ENCODE measurements at places on chromosomes 4 and X.

- DNase-seq, result no peak
Observed at GRCh38 chrX:110181459-110182137, 136.3 kb downstream of the AMMECR1 start.

GRCh38 chr4:3123181-3123671, 48.7 kb downstream of the HTT start:
- no peak for DNase-seq

DNA sequence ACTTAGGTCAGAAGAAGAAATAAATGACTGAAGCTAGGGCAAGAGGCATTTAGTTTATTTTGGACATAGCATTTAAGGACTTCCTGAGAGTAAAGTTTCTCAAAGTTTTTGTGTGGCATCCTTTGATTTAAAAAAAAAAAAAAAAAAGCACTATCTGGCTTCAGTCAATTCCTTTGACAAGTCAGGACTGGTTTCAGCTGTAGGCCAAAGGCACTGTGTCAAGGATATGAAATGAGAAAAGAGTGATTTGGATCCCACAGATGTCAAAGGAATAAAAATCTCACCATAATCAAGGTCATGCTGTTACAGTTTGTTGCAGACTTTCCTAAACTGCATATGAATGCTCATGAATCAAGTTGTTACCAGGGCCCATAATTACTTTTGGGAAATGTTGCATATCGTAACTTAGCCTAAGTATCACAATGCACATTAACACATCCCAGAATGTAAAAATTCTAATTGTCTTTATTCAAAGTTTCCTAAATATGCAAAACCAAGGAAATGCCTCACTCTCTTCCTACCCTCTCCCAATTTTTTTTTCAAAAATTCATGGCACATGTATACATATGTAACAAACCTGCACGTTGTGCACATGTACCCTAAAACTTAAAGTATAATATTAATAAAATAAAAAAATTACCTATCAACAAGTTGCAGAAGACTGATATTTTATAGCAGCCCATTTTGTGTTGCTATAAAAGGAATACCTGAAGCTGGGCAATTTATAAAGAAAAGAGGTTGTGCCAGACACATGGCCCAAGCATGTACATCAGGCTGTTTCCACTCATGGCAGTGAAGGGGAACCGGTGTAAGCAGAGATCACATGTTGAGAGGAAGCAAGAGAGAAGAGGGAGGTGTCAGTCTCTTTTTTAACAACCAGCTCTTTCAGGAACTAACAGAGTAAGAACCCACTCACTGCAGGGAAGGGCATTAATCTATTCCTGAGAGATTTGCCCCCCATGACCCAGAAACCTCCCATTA, 33.7 kb upstream of the ADAMTS3 start:
- no peak for DNase-seq

DNA sequence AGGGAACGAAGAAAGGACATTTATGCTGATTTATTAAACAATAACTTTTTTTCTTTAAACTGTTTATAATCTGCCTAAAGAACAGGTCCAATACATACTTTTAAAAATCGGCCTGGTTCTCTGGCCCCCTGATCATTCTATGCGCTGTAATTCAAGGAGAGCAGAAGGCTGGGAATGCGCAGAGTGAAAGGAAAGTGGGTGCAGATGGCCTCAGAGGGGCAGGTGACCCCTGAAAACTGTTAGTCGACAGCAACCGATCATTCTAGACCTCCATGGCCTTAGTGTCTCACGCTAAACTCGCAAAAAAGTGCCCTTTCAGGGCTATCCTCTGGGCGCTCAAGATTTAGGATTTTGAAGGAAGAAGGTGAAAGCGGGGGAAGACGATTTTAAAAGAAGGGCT, 2.2 kb downstream of the PDE5A start:
- DNase-seq, result no peak

GRCh38 chrX:56130031-56130430, 102.1 kb upstream of the KLF8 start:
- DNase-seq, result no peak

- no peak for DNase-seq
Observed at GRCh38 chr4:72901553-72901952, 168.0 kb downstream of the COX18 start.

DNA sequence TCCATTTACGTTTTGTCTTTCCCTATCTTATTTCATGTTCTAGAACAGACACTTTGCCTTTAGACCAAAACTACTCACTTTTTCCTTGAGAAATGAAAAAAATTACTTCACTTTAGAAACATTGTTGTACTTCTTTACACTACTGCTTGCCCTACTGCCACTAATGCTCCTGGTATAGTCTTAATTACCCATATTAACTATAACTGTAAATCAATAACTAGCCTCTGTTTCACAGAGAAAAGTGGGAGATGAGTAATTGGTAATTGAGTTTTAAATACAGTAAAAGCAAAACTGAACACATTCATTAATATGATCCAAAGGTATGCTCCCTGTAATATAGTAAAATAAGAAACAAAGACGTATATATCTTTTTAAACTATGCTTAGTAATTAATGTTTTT, 111.1 kb upstream of the JADE1 start:
- DNase-seq, result no peak

DNA sequence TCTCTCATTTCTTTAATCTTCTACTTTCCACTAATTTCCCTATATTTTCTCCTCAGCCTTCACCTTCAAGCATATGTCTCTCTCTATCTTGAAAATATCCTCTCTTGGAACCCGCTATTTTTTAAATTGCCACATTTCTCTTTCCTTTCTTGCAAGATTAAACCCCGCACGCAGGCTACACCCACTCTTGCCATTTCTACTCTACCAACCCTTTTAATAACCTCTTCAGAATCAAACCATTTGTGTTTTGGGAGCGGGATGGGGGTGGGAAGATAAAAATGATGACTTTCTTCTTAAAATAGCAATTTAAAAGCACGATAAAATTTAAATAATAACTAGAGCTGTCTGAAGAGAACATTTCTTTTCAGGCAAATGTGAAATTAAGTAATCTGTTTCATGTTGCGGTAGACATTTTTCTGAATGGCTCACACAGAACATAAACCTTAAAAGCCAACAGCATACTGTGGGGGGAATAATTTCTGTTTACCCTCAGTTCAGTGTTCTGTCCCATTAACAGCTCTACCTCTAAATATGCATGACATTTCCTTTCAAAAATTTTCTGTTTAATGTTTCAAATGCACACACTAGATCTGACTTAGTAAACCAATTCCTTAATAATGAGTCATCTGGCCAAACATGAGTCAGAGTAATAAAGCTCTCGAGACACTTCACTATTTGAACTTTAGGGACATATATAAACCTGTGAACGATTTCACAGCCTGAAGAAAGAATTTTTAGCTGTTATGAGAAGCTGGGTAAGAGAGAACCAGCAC, 20.5 kb downstream of the ARSJ start:
- DNase-seq, result no peak

DNA sequence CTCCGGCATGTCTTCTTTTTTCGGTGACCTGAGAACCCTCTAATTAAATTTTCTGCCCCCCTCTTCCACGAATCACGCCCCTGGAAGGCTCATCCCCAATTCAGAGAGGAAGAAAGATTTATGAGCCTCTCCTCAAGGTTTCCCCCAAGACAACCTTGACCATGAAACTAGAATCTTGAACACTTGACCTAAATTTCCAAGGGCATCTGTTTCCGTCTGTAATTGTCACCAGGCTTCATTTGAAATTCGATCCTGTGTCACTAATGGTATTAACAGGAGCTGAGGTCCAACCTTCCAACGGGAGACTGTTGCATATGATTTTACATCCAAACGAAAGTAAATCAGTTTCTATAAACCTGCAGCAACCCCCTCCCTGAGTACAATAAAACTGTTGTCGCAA, 139.9 kb upstream of the ZIC3 start:
- DNase-seq, result no peak

GRCh38 chr4:82430193-82430963, at the start of the genes ENOPH1 and HNRNPDL:
Gene ENOPH1 (plus strand): TSS chr4:82430590. CDS start chr4:82430830, 240 bp downstream.
Gene HNRNPDL (minus strand): TSS chr4:82430462. CDS start chr4:82429690, 772 bp downstream.
- peak; percentile 99 for DNase-seq

DNA sequence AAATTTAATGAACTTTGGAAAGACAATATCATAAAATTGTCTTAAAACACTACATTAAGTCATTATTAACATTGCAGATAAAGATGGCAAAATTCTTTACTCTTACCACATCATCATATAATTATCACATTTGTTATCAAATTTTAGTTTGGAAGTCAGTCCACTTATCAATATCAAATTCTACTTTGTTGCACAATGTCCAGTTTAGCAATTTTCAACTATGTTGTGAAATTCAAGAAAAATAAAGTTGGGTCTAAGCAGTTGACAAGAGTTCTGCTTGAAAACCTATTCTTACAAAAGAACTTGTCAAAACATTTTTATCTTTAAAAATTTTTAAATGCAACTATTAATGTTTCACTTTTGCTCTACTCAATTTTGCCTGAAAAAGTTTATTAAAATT, 44.7 kb upstream of the TET2 start:
- no peak for DNase-seq

GRCh38 chr4:182697094-182697493, 220.1 kb downstream of the DCTD start:
- no peak for DNase-seq

GRCh38 chr4:6227412-6228157, 27.2 kb upstream of the JAKMIP1 start:
- no peak for DNase-seq

DNA sequence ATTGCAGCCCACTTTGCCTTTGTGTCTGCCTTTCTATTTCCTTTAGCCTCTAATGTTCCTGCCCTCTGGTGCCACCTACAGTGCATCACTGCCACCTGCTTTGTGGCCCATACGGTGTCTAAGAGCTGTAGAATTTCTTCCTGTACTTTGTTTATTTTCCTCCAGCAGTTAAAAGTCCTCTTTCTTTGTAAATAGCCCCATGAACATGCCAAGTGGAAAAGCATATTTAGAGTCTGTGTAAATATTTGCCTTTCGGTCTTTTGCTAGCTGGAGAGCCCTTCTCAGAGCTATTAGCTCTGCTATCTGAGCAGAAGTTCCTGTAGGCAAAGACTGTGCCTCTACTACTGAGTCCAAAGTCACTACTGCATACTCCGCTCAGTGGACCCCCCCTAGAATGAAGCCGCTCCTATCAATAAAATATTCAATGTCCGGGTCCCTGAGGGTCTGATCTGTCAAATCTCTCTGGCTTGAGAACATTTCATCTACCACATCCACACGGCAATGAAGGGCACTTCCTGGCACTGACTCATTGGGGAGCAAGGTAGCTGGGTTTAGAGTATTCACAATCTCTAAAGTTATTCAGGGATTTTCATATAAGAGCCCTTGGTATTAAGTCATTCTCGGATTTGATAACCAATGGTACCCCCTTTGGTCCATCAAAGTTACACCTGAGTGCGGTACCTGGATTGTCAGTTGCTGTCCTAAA, 36.3 kb downstream of the SULT1E1 start:
- DNase-seq, result peak; percentile 10

- no peak for DNase-seq
Observed at GRCh38 chr4:52102587-52102986, 51.5 kb downstream of the SPATA18 start.

DNA sequence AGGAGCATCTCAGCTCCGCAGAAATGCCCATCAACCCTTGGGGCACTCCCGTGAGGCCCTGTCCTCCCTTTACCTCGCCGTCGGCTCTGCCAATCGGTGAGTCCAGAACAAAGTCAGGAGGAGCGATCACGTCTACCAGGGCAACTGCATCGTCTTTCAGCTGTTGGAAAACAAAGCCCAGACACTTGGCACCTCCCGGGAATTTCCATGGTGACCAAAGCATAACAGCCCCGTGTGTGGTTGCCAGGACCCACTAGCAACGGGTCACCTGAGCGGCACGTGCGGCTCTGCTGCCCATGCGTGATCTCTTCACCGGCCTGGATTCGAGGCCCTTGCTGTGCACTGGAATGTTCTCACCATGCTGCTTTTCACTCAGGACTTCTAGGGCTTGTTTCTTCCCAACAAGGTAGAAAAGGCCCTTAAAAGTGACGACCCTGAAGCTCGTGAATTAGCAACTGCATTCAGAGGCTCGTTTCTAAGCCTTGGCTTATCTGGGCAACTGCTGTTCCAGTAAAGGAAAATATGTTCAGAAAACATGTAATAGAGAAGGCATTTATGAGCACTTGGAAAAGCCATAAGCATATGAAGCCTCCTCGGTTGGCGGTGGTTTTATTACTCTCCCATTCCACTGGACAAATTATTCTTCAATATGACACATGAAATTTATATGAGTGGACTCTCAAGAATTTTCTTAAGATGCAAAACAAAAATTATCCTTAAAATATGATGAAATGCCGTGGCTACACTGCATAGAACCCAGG, 69.5 kb downstream of the ACOX3 start:
- no peak for DNase-seq

- no peak for DNase-seq
Observed at GRCh38 chr4:40182001-40182400, 14.8 kb upstream of the RHOH start.

GRCh38 chrX:16185725-16186136, 18.4 kb downstream of the MAGEB17 start:
- no peak for DNase-seq

- no peak for DNase-seq
Observed at GRCh38 chr4:29983890-29984289, 736.3 kb upstream of the PCDH7 start.

DNA sequence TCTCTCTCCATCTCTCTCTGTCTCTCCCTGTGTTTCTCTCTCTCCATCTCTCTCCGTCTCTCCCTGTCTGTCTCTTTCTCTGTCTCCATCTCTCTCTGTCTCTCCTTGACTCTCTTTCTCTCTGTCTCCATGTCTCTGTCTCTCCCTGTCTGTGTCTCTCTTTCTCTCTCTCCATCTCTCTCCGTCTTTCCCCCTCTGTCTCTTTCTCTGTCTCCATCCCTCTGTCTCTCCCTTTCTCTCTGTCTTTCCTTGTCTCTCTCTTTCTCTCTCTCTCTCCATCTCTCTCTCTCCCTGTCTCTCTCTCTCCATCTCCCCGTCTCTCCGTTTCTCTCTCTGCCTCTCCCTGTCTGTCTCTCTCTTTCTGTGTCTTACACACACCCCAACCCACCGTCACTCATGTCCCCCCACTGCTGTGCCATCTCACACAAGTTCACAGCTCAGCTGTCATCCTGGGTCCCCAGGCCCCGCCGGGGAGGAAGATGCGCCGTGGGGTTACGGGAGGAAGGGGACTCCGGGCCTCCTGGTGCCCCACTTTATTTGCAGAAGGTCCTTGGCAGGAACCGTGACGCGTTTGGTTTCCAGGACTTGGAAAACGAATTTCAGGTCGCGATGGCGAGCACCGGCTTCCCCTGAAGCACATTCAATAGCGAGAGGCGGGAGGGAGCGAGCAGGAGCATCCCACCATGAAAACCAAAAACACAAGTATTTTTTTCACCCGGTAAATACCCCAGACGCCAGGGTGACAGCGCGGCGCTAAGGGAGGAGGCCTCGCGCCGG, 1.2 kb upstream of the SHOX start:
- no peak for DNase-seq

- DNase-seq, result no peak
Observed at GRCh38 chr4:82785611-82786400, 12.8 kb downstream of the SCD5 start.

DNA sequence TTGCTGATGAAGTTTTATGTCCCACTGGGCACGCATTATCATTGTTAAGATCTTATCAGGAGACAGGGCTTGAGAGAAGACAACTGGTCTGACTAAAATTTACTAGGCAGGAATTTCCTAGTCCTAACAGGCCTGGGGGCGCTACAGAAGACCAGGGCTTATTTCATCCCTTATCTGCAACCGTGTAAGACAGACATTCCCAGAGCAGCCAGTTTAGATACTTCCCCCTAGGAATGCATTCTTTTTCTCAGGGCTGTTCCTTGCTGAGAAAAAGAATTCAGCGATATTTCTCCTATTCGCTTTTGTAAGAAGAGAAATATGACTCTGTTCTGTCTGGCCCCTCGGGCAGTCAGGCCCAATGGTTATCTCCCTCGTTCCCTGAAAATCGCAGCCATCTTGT, 93.8 kb downstream of the TLL1 start:
- no peak for DNase-seq

Measured in stimulated activated CD4-positive, alpha-beta T cell treated with anti-CD3 and anti-CD28 coated beads, Interleukin-15, amount 100 ng/mL, for 1 hour (primary cell).